ENCODE measurements at places on chromosomes 11 and 22.

DNA sequence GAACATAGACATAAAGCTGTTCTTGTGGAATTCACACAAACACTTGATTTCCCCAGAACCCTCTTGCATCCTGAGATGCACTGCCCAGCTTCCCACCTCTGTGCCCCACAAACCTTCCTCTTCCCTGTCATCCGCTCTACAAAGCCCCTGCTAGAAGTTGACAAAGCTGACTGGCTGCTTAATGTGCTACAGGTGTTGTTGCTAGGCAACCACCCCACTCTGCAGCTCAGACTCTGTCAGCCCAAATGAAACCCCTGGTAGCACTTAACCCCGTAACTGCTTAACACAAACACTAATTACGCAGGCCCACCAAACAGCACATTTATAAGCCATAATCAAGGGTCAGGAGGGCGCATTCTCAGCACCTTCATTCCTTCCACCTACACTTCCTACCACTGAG is 172.0 kb upstream of the CADM1 start:
- DNase-seq, result no peak

GRCh38 chr11:78392854-78393253 is 24.8 kb downstream of the GAB2 start:
- no peak for DNase-seq

DNA sequence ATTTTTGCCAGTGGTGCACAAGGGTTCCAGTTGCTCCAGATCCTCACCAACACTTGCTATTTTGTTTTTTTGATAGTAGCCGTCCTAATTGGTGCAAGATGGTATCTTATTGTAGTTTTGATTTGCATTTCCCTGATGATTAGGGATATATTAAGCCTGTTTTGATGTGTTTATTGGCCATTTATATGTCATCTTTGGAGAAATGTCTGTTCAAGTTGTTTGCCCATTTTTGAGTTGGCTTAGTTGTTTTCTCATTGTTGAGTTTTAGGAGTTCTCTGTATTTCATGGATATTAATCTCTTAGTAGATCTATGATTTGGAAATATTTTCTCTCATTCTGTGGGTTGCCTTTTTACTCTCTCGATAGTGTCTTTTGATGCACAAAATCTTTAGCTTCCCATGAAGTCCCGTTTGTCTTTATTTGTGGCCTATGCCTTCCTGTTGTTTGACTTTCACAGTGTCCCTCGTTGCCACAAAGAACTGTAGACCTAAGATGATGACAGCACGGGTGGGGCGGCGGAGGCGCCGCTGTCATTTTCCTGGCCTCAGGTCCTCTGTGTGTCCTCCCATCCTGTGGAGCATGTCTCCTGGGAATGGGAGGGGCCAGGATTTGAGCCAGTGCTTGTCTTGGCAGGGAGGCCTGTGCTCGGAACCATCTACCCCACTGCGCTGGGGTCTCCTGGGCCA is 33.5 kb downstream of the LRP5 start:
- no peak for DNase-seq

GRCh38 chr11:5272395-5273017 is 2.8 kb upstream of the HBE1 start:
- DNase-seq, result no peak

DNA sequence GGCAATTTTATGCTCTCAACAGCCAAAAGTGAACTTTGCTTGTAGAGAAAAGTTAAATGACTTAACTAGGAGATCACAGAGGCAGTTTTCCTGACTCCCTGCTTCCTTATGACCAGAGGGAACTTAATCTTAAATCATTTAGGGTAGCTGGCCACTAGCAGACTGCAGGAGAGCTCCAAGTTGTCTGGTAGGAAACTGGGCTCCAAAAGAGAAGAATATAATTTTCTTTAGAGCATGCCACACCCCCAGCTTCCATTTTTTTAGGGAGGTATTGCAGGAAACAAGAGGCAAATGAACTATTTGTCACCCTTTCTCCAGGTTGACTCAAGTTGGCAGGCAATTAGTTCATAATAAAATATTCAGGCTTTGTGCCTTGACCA is 2.6 kb downstream of the METTL15 start:
- no peak for DNase-seq

All from activated T-cell treated with anti-CD3 and anti-CD28 coated beads for 48 hours (primary cell).